ENCODE measurements at places on chromosomes 3 and 15.

- DNase-seq, result no peak
These were observed 45.6 kb downstream of the MRPL3 start for GRCh38 chr3:131457220-131457619.

- peak; percentile 59 for DNase-seq
These were observed 835 bp downstream of the UBE3A start for GRCh38 chr15:25437777-25438600.

GRCh38 chr3:139222100-139222657, 121.6 kb upstream of the MRPS22 start:
- DNase-seq, result no peak

- DNase-seq, result peak; percentile 84
These were observed 103.9 kb downstream of the TMEM266 start for GRCh38 chr15:76163457-76164295.

GRCh38 chr3:48648188-48648850, 13.1 kb upstream of the SLC26A6 start:
- no peak for DNase-seq

DNA sequence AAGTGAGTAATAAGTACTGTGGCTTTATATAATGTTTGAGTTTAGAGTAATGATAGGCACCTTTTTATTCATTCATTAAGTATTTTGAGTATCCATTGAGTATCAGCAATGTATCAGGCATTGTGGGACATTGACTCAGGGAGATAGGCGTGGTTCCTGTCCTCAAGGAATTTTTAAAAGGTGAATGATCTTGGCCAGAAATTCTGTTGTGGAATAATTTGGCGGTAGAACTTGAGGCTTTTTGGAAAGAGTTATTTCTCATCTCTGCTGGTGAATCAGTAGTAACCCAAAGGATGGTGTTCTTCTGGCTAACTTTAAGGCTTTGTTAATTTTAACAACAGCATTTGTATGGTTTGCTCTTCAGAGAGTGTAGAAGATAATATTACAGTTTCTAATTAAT, 2.0 kb downstream of the RAB7A start:
- DNase-seq, result no peak

DNA sequence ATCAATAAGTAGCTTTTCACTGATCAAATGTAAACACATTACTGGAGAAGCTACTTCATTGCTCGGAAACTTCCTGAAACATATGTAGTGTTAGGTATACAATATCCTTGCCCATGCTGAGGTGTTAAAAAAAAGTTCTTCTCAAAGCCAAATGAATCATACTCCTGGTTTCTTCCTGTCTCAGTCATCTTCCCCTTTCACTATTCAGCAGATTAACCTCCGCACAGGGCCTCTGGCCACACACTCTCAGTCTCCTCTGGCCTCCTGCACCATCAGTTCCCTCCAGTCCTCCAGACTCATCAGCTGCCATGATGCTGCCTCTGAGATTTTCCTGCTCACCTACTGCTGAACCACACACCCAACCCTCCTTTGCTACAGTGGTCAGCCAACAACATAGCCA, 70.5 kb upstream of the BOC start:
- DNase-seq, result no peak

GRCh38 chr3:47016934-47017435, 37.5 kb downstream of the NBEAL2 start:
- DNase-seq, result no peak

DNA sequence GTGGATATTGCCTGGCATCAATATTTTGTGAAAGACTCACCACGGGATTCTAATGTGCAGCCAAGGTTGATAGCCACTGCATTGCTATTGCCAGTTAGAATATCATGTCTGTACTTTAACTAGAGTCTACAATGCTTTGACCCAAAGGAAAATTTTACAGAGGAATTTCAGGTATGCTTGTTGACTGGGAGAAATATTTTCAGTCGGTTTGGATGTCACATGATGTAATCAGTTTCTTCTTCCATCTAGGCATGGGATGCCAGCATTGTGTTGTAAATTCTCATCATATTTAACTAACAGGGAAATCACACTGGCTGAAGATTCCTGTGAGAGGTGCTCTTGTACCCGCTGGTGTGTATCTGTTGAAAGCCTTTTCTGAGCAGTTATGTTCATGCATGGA, 508.9 kb upstream of the ADAMTS9 start:
- no peak for DNase-seq

Data from NCI-H82 (cell line).